ENCODE measurements at places on chromosomes 1 and 21. TPM values are rescaled to one million over a fixed set of nuclear protein-coding genes. Genes with fewer than 3 reads are reported as not detected.

DNA sequence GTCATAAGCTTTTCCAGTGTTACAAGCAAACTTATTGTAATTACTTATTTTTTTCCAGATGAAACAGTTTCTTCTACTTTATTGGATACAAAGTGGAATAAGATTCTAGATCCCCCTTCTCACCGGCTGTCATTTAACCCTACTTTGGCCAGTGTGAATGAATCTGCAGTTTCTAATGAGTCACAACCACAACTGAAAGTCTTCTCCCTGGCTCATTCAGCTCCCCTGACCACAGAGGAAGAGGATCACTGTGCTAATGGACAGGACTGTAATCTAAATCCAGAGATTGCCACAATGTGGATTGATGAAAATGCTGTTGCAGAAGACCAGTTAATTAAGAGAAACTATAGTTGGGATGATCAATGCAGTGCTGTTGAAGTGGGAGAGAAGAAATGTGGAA is 95.5 kb downstream of the ZFYVE9 start:
- H3K27me3 ChIP-seq: no peaks in the 10 kb centered on the region
- H3K4me1 ChIP-seq: no peaks in the 10 kb centered on the region
- no peak for DNase-seq
- peaks cover 10% of the 10 kb centered on the region for H3K36me3 ChIP-seq
- no peak overlapping the region for H3K27ac ChIP-seq

- no peaks in the 10 kb centered on the region for H3K27me3 ChIP-seq
- no peaks in the 10 kb centered on the region for H3K36me3 ChIP-seq
- no peak for DNase-seq
- H3K4me3 ChIP-seq: no peak overlapping the region
- H3K4me1 ChIP-seq: no peaks in the 10 kb centered on the region
These were observed 15.9 kb upstream of the CGN start for GRCh38 chr1:151495316-151495715.

GRCh38 chr1:107914119-107914765 is 50.7 kb downstream of the VAV3 start:
- H3K4me1 ChIP-seq: peaks cover 17% of the 10 kb centered on the region
- H3K4me3 ChIP-seq: no peak overlapping the region
- DNase-seq: no peak
- no peaks in the 10 kb centered on the region for H3K27me3 ChIP-seq

The FMOD gene
- total RNA-seq: 6.4 TPM

The HSPB7 gene
- total RNA-seq: 4,655 TPM

GRCh38 chr1:240027059-240027462 is 64.6 kb upstream of the FMN2 start:
- no peak for DNase-seq
- no peak overlapping the region for H3K4me3 ChIP-seq
- H3K4me1 ChIP-seq: no peaks in the 10 kb centered on the region
- no peak overlapping the region for H3K27ac ChIP-seq
- H3K27me3 ChIP-seq: no peaks in the 10 kb centered on the region

Measured in heart left ventricle (tissue), 16 donors.